WTC11 (cell line): ENCODE measurements at places on chromosomes 2 and 18.

- peaks cover 25% of the 10 kb centered on the region for H3K36me3 ChIP-seq
- DNase-seq, result no peak
- no peak overlapping the region for H3K4me3 ChIP-seq
- H3K4me1 ChIP-seq, result peaks cover 29% of the 10 kb centered on the region
- no peak overlapping the region for H3K27ac ChIP-seq
Observed at GRCh38 chr2:200007306-200007705, 51.9 kb downstream of the MAIP1 start.

DNA sequence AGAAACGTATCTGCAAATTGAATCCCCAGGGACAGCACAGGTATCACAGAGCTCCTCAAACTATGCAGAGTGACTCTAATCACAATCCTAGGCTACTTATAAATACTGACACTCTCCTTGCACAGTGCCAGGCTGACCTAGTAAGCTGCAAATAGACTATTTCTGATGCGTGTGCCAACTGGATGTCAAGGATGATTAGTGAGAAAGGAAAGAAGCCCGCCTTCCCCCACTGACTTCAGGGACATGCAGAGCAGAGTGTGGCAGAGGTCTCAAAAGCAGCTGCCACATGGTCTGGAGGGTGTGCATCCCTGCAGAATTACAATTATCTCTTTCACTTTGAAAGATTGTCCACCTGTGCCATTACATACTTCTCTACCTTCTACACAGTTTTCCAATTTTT lies 235.6 kb downstream of the CPS1 start:
- no peaks in the 10 kb centered on the region for H3K27me3 ChIP-seq
- no peak overlapping the region for H3K27ac ChIP-seq
- DNase-seq, result no peak
- H3K36me3 ChIP-seq, result no peaks in the 10 kb centered on the region
- H3K4me1 ChIP-seq, result no peaks in the 10 kb centered on the region

- DNase-seq, result no peak
- H3K27me3 ChIP-seq, result no peaks in the 10 kb centered on the region
- H3K4me3 ChIP-seq, result peak overlapping the region; percentile 38
- no peaks in the 10 kb centered on the region for H3K36me3 ChIP-seq
- peak overlapping the region; percentile 95 for H3K27ac ChIP-seq
- peaks cover 25% of the 10 kb centered on the region for H3K4me1 ChIP-seq
Observed at GRCh38 chr2:145687442-145688134, 1167.7 kb upstream of the ZEB2 start.

DNA sequence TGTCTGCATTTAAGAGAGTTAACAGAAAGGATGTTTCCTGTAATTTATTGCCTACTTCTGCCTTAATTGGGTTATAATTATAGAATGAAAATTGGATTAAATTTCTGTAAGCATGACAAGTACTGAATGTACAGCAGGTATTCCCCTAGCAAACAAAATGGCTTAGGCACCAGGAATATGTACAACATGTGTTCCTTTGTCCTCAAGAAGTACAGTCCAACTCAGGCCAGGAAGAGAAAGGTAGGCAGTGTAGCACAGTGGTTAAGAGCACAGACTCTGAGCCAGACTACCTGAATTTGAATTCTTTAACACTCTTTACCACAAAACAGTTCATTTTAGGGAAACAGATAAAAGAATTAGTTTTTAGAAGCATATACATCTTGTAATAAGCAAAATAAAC lies 43.1 kb downstream of the COX7A2L start:
- DNase-seq, result no peak
- H3K27ac ChIP-seq, result no peak overlapping the region
- H3K27me3 ChIP-seq, result no peaks in the 10 kb centered on the region
- peaks cover 35% of the 10 kb centered on the region for H3K36me3 ChIP-seq
- H3K4me3 ChIP-seq, result no peak overlapping the region

DNA sequence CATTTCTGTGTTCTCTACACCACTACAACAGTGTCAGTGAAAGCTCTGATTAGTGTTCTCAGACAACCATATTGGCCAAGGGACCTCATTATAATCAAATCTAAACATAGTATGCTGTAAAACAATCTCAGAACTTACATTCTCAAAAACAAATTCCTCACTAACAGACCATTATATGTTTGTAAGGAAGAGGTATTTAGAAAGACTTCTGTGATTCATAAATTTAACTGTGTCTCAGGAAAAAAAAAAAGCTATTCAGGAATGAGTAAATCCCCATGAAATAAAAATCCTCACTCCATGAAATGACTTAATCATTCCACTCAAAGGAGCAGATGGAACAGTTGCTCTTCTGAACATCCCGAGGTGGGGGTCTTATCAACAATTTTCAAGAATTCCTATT lies 413.0 kb downstream of the CDH2 start:
- peaks cover 10% of the 10 kb centered on the region for H3K4me1 ChIP-seq
- no peaks in the 10 kb centered on the region for H3K36me3 ChIP-seq
- no peaks in the 10 kb centered on the region for H3K27me3 ChIP-seq
- H3K27ac ChIP-seq, result no peak overlapping the region

DNA sequence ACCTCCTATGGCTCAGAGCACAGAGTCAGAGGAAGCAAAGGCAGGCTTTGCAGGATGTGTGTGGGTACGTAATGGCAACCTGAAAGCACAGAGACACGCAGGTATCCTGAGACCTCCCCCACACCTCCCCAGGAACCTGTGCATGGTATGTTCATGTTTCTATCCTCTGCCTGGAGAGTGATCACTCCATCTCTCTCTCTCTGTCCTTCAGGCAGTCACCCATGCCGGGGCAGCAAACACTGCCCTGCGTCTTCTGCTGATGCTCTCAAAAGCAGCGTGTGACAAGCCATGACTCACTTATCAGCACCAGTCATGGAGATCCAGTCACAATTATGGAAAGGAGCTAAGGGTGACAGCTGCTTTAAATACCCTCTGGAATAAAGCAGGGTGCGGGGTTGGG lies 52.7 kb downstream of the PDCL3 start:
- no peaks in the 10 kb centered on the region; the same call in 1 of the 2 replicates for H3K27me3 ChIP-seq
- DNase-seq, result no peak
- no peak overlapping the region for H3K27ac ChIP-seq
- no peaks in the 10 kb centered on the region for H3K4me1 ChIP-seq
- no peak overlapping the region for H3K4me3 ChIP-seq

DNA sequence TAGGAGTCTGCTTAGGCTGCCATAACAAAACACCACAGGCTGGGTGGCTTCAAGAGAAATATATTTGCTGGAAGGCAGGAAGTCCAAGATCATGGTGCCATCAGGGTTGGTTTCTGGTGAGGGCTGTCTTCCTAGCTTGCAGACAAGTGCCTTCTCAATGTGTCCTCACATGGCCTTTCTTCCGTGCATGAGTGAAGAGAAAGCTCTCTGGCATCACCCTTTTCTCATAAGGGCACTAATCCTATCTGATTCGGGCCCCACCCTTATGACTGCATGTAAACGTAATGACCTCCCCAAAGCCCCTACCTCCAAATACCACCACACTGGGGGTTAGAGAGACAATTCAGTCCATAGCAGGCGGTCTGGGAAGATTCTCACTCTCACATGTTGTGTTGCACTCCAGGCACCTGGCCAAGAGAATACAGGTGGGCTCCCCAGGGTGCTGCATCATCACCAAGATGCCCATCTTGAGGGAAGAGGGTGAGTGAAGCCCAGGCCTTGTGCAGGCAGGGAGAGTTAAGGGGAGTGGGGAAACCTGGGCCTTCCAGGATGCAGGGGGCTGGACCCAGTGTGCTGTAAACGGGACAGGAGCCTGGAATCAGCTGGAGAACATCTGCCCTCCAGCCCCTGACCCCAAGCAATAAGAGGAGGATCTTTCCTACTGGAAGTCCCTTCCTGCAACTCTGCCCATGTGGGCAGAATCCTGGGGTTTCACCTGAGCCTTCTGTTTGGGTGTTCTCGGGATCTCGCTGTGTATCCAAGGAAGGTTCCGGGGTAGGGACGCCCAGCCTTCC lies 10.2 kb downstream of the CATIP start:
- H3K4me1 ChIP-seq, result peaks cover 6% of the 10 kb centered on the region; the same call in 1 of the 2 replicates
- peak overlapping the region; percentile 65 for H3K27ac ChIP-seq

GRCh38 chr2:178990533-178991241 lies 59.2 kb downstream of the CCDC141 start:
- H3K27me3 ChIP-seq, result no peaks in the 10 kb centered on the region
- H3K36me3 ChIP-seq, result peaks cover 27% of the 10 kb centered on the region
- H3K4me1 ChIP-seq, result no peaks in the 10 kb centered on the region
- H3K4me3 ChIP-seq, result no peak overlapping the region

- no peak overlapping the region for H3K4me3 ChIP-seq
- no peak for DNase-seq
- peaks cover 6% of the 10 kb centered on the region; the same call in 1 of the 2 replicates for H3K4me1 ChIP-seq
- no peak overlapping the region for H3K27ac ChIP-seq
- H3K36me3 ChIP-seq, result peaks cover 4% of the 10 kb centered on the region; the same call in 1 of the 2 replicates
- no peaks in the 10 kb centered on the region for H3K27me3 ChIP-seq
Observed at GRCh38 chr2:230010501-230010900, 58.2 kb downstream of the SLC16A14 start.

DNA sequence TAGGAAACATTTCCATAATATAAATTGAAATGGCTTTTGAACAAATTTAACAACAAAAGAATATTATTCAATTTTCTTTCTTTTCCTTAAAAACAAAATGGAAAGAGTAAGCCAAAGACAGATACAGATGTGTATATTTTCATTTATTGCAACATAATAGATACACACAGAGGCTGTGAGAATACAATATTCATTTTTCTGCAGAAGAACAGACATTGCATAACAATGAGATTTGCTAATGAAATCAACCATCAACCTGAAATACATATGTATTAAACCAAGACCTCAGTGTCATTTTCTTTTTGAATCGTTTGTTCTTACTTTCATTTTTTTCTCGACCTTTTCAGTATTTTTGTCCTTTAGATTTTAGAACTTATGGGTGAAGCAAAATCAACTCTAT lies 95.1 kb downstream of the BAZ2B start:
- no peaks in the 10 kb centered on the region for H3K27me3 ChIP-seq
- no peaks in the 10 kb centered on the region for H3K36me3 ChIP-seq
- H3K4me3 ChIP-seq, result no peak overlapping the region
- H3K27ac ChIP-seq, result no peak overlapping the region
- DNase-seq, result no peak
